ENCODE measurements at places on chromosomes 7 and 10.

- no peak for DNase-seq
Measured at GRCh38 chr7:105088456-105088855, 74.5 kb downstream of the KMT2E start.

- DNase-seq, result no peak
Measured at GRCh38 chr7:1059200-1060091, 15.1 kb downstream of the GPR146 start.

DNA sequence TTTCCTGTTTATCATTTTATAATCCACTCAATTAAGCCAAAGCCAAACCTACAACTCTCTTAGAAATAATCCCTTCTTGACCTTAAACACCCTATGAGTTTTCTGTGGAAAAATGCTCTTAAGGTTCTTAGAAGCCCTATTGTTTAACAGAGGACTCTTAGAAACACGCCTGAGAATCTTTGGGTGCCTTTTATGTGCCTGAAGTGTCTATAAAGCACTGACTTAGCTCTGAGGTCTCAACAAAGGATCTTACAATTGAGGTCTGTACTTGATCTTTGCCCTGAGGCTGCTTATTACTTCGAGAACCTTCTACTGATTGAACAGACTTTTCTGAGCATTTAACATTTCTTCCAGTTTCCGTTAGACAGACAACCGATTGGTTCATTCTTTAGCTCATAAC lies 353.3 kb upstream of the SORCS1 start:
- no peak for DNase-seq

- DNase-seq, result no peak
Measured at GRCh38 chr7:28625432-28625831, 213.1 kb downstream of the CREB5 start.

DNA sequence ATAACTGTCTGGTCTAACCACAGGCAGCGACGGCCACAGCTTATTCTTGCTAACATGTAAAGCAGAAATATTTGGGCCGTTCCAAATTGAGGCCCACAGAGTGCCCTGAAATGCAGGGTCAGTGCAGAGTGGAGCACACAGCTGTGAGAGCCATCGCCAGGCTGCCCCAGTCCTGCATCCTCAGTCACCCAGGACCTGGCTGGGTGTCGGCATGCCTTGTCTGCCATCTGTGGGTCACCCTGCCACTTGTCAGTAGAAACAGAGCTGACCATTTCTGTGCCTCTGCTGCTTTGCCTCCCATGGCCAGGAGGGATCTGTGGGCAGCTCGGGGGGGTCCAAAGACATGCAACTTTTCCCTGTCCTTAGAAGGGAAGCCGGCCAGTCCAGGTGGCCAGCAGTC lies 57.3 kb upstream of the BTBD16 start:
- DNase-seq, result no peak

DNA sequence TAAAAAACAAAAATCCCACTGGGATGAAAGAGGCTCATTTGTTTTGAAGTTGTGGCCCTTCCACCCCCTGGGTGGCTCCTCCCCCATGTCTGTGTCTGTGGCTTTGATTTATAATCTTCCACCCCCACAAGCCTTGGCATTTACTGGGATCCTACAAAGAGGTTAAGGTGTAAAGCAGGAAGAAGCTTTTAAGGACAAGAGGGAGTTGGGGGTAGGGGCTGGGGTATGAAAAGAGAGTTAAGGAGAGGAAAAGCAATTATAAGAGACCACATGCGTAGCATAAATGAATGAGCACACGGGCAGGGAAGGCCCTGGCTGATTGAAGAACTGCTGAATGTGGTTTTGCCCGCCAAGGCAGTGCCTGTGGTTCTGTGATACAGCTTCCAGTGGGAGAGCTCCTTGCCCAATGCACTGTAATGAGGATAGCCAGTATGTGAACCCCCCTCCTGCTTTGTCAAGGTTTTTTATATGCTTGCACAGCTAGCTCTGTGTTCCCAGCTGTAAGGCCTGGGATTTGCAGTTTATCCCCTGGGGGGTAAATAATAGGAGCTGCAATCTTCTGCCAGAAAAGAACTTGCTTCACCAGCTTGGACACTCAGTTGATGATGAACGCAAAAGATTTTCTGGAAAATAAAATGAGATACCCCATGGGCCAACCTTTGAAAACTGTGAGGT lies 34.7 kb upstream of the KMT2E start:
- no peak for DNase-seq

GRCh38 chr7:135317676-135318325 lies 84.2 kb downstream of the STRA8 start:
- DNase-seq, result no peak

- DNase-seq, result no peak
Measured at GRCh38 chr7:25842201-25842733, 309.7 kb upstream of the NFE2L3 start.

DNA sequence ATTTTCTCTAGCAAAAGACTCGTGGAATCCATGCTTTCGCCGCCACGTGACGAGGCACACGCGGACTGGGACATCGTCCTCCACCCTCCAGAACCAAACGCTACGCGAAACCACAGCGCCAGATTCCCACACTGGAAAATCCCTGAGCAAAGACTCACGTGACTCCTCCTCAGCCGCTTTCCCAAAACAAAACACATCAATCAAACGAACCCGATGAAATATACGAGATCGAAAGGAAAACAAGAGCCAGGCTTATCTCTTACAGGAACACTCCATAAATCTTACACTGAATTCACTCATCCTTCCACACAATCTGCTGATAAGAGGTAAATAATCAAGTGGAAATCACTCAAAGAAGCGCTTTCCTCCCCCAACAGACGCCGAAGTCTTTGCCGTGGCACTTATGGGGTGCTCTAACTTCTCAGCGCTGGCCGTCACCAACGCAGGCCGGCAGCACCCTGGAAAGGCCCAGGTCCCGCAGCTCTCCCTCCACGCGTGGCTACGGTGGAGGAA lies 23.8 kb downstream of the DIP2C start:
- no peak for DNase-seq

GRCh38 chr10:50603151-50603850 lies 20.5 kb downstream of the SGMS1 start:
- DNase-seq, result no peak

- DNase-seq, result no peak
Measured at GRCh38 chr10:29692121-29692539, 57.4 kb upstream of the SVIL start.

DNA sequence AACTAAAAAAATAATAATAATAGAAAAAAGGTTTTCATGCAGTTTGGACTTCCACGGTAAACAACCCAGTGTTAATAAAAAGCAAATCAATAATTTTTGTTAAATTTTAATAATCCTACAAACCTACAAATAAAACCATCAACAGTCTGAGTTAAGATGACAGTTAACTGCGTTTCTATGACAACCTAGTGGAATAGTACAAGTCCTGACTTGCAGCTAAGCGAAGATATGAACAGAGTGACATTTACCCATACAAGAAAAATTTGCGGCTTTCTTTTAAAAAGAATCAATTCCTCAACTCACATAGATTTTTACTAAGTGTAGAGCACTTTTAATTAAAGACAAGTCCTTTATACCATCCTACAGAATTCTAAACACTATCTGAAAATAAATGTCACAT lies 35.6 kb downstream of the VPS41 start:
- no peak for DNase-seq

- no peak for DNase-seq
Measured at GRCh38 chr7:17364671-17365070, 66.2 kb downstream of the AHR start.

DNA sequence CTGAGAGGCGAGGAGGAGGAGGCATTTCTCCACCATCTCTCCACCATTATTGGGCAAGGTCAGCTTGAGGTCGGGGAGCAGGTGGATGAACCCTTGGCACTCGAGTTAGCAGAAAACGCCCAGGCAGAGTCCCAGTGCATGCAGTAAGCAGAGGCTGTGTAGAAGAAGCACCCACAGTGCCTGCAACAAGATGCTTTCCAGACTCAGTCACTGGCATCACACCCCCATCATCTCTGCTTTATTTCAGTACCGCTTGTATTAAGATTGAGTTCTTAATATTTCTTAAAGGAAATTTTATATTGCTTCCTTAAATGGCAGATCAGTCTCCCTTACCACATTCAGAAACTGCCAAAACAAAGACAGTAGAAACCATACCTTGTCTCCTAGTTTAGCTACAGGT lies 122.3 kb upstream of the PPIF start:
- no peak for DNase-seq

- no peak for DNase-seq
Measured at GRCh38 chr7:105826143-105826542, 50.3 kb downstream of the ATXN7L1 start.

DNA sequence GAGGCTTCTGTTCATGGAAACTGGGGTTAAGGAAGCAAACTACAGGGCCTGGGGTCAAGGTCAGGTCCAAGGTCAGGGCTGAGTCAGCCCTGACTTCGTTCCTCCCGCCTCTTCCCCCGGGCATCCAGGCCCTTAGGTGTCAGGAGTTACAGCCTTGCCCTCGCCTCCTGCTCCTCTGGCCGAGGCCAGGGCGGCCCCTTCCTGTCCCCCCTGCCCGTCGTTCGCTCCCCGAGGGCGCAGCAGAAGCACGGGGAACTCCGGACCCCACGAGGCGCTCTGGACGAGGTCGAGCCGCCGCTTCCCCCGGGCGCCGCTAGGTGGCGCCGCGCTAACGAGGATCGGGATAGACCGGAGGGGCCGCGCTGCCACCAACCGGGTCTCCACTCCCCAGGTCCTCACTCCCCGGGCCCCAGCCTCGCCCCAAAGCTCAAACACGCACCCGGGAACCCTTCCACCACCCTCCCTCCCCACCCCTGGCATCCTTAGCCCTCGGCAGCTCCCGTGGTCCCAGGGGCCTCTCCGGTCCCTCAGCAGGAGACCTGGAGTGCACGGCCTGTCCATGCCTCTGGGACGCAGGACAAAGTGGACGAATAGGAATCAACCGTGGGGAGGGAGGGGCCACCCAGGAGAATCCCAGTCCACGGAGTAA lies 59.2 kb upstream of the MYL10 start:
- peak; percentile 15 for DNase-seq

GRCh38 chr7:77714195-77714594 lies 17.9 kb downstream of the RSBN1L start:
- no peak for DNase-seq

DNA sequence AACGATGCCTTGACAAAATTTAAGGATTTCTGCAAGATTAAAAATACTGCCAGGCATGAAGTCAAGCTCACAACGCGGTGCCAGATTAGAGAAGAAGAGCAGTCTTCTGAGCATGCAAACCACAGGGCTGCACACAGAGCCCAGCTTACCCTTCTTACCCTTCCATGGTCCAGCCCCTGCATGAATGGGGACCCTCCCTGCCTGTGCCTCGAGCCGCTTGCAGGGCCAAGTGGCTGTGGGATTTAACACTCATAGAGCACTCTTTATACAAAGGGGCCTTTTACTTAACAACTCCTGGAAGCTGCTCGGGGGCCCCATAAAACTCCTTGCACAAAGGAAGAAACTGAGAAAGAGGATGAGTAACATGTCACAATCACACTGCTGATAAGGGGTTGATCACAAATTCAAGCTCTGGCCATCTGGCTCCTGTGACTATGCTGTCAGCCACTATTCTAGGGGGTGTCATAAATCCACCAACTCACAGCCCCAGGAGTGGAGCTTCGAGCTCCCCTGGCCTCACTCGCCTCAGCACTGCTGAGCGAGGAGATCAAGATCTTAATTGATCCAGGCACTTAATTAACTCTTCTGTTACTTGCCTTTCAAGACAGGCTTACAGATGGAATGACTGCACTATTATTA lies 514.8 kb downstream of the TNS3 start:
- DNase-seq, result no peak

DNA sequence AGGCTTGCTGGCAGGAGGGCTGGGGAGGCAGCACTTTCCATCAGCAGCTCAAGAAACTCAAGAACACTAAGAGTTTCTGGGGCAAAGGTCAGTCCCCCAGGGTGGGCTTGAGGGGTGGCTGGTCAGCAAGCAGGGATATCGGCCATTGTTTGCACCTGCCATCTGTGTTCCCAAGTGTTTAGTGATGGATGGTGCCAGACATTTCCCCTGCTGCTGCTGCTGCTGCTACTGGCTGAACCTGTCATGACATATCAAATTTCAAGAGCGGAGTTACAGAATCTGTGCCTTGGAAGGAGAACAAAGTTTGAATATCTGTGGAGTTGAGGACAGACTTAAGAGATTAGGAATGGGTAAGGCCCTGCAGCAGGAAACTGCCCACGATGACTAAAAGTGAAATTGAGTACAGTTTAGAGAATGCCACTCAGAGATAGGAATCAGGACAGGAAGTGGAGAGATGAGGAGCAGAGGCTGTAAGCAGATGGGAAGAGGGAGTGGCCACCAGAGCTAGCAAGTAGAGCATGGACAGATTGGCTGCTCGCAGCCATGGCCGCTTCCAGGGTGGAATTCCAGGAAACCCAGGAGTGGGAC lies 39.2 kb upstream of the PPP1R3C start:
- DNase-seq, result no peak

DNA sequence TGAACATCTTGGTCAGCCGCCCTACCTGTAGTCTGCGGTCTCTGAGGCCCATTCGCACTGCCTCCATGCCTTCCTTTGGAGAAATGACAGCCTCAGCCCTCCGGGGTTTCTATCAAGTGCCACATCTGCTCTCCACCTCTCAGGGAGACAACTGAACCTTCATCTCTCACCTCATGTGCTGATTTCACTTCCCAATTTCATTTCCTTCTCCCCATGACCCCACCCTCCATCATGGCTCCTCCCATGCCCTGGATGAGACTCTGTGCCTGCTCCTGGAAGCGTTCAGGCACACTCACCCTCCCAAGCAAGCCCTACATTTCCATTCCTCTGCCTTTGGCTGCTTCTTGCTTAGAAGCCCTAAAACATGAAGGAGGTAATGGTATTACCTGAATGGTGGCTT lies 7.8 kb upstream of the SCD start:
- no peak for DNase-seq

- DNase-seq, result no peak
Measured at GRCh38 chr7:111339006-111339405, 223.3 kb downstream of the IMMP2L start.

- no peak for DNase-seq
Measured at GRCh38 chr7:47254081-47254977, 327.6 kb downstream of the TNS3 start.

DNA sequence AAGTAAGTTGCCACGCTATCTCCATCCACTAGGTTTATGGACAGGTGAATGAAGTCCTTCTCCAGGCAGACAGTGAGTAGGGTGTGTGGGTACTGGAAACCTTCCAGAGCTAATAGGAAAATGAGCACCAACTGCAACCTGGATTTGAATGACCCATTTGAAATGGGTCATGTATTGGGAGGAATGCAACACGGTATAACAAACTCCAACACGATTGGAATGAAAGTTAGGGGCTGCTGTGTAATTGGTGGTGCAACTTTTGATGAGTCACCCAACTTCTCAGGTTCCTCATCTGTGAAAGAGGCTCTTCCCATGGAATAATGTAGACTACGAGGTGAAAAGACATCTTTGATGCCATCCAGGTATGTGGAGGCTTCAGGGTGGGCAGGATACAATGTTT lies 241.4 kb upstream of the PODXL start:
- DNase-seq, result no peak

- DNase-seq, result no peak
Measured at GRCh38 chr10:103853428-103854264, 1.7 kb downstream of the SH3PXD2A start.

- DNase-seq, result no peak
Measured at GRCh38 chr10:100810091-100810834, 64.9 kb downstream of the PAX2 start.

- no peak for DNase-seq
Measured at GRCh38 chr10:121556455-121556854, 41.8 kb downstream of the FGFR2 start.

Measured in fibroblast of skin of left biceps (primary cell).